COLO829 (cell line): ENCODE measurements at places on chromosomes 5 and 9.

- DNase-seq: no peak
Measured at GRCh38 chr9:89982016-89982415, 377.2 kb downstream of the GADD45G start.

- no peak for DNase-seq
Measured at GRCh38 chr5:38783011-38783561, 62.7 kb upstream of the OSMR start.

- DNase-seq: no peak
Measured at GRCh38 chr9:85703398-85703797, 38.4 kb downstream of the AGTPBP1 start.

GRCh38 chr5:28450997-28451396 is 1412.6 kb upstream of the CDH9 start:
- no peak for DNase-seq

DNA sequence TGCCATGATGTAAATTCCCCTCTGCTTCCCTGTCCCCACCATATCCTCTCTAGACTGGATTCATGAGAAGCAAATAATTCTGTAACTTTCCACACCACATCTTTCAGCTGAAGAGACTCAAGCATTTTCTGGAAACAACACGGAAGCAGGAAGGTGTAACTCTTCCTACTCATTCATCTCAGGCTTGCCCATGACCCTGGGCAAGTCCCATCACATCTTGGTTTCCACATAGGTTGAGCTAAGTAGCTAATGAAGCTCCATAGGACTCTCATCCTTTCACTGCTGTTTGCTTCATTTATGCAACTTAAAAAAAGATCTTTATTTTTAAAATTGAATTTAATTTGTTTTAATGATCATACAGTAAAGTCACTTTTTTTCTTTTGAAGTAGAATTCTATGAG is 32.7 kb upstream of the STARD4 start:
- no peak for DNase-seq

DNA sequence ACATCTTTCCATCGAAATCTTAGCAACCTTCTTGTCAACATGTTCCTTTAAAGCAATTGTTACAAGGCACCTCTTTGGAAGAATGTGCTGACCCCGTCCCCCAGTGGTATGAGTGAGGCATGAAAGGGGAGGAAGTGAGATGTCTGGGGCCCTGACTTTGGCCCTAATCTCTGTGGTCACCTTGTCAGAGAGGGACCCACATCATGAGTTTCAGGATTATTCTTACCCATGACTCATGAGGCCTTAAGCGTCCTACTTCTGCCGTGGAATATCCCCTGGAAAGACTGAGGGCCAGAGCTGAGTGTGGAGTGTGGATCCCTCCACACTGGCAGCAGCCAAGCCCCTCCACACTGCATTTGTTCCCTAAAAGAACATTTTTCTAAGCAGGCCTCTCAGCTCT is 81.2 kb downstream of the FSTL4 start:
- DNase-seq: no peak

DNA sequence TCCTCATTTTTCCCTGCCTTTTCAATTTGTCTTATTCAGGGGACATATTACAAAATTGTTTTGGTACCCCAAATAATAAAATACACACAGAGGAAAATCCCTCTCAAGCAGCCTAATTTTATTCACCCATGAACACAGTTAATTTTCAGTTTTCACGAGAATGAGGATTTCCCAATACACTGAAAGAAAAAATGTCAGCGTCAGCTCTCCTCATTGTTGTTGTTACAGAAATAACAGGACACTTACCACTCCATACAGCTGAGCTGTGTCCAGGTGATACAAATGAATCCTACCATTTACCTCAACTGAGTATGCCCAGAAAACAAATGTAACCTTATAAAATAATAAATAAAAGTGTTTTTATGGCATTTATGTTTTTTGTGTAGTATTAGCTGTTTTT is 144.6 kb upstream of the PCA3 start:
- no peak for DNase-seq

DNA sequence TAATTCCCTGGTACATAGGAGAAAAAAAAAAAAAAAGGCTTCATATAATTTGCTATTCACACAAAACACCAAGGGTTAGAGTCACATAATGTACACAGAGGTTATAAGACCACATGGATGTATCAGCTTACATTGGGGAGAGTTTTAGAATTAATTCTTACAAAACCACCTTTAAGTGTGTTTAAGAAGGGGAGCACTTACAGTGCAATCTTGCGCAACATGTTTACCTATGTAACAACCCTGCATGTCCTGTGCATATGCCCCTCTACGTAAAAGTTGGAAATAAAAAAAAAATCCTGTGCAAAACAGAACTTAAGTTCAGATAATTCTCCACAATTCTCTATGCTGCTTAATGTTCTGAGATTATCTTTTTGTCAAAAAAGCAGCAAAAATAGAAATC is 190.0 kb downstream of the DENND1A start:
- no peak for DNase-seq
